ENCODE measurements at places on chromosomes 6 and 20. TPM values are rescaled to one million over a fixed set of nuclear protein-coding genes. Genes with fewer than 3 reads are reported as not detected.

Gene FUT9
- 0.54 TPM for polyA plus RNA-seq

Gene TAP1
- 9.0 TPM for polyA plus RNA-seq

Gene HLA-DOA
- polyA plus RNA-seq: 8.0 TPM

Gene CRISP2
- not detected for polyA plus RNA-seq

Gene COL11A2
- 41.5 TPM for polyA plus RNA-seq

Gene GSTA2
- not detected for polyA plus RNA-seq

Gene EEF1A1
- 21,797 TPM for polyA plus RNA-seq

Gene RAB23
- 15.0 TPM for polyA plus RNA-seq

Gene SUMO4
- 0.49 TPM for polyA plus RNA-seq

Gene HRH3
- polyA plus RNA-seq: 0.21 TPM

Gene COL21A1
- 205 TPM for polyA plus RNA-seq

DNA sequence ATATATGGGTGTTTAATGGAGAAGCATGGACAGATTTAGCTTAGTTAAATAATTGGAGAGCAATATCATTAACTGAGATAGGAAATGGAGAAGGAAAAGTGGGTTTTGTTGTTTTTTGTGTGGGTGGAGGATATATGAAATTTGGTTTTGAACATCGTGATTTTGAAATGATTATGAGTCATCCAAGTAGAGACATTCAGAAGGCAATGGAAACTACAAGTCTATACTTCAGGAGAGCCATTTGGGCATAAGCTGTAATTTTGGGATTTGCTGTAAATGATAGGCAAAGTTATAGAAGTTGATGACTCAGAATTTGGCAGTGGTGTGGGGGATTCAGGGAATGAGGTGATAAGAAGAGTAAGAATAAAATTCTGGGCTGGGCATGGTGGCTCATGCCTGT is 27.4 kb upstream of the FAM135A start:
- no peak for DNase-seq

DNA sequence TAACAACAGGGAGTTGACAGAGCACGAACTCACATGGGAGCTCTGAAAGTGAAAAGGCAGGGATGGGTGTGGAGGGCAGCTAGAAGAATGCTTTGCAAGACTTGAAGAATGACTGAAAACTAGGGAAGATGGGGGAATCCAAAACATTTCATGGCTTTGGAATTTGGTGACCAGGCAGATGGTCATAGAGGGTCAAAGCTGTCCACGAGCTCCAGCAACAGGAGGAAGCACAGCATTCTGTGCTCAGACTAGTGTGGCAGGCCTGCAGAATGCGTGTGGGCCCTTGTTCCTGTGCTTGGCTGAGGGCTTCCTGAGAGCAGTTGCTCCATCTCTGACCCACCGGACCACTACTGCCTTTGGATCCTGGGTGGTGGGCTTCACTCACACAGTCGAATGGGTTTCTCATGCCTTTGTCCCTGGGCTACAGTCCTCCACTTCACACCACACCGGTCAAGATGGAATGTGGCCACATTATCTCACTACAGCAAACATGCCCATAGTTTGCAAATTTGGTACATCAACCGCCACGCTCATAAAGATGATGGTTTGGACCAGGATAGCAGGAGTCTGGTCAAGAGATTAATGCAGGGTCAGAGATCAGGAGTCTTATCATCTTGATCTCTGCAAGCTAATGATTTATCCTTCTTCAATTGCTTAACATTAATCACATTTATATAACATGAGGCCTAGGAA is 100.7 kb downstream of the SGK1 start:
- no peak for DNase-seq

GRCh38 chr20:595330-596308 is 14.5 kb downstream of the TCF15 start:
- peak; percentile 85 for DNase-seq

GRCh38 chr6:29011276-29011734 is 6.2 kb upstream of the ZNF311 start:
- peak; percentile 79 for DNase-seq

DNA sequence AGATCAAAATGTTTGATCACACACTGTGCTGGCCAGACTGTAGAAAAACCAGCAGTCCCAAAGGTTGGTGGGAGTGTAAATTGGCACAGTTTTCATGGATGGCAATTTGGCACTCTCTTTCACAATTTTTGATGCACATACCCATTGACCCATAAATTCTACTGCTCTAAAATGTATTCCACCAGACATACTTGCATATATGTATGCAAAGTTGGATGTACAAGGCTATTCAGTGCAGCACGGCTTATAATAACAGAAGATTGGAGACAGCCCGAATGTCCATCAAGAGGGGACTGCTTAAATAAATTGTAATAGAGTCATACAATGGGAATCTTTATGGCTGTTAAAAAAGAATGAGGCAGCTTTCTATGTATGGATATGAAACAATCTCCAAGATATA is 101.7 kb upstream of the TOP1 start:
- DNase-seq: no peak

DNA sequence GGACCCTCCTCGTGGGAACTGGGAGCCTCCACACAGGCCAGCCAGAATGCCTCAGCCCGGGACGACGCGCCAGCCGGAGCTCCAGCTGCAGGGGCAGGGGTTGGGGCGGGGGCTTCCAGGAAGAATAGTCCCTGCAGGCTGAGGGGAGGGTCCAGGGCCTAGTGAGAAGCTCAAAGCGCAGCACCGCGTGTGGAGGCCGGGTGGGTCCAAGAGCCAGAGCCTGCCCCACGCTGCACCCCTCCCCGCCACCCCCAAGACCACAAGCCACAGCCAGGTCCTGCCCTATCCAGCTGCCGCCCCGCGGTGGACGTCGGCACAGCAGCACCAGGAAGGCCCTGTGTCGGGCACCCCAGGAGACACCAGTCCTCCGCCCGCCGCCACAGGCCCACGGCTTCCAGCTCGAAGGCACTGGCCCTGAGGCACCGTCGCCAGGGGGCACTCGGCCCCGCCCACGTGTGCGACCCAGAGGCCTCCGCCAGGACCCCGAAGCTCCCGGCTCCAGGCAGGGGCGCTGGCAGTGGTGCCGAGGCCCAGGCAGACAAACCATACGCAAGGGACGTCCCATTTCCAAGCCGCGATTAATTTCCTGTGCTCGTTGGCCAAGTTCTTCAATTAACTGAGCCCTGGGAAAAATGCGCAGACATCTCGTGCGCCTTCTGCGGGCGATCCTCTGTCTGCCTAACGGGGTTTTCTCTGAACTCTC is 19.5 kb downstream of the KCNQ2 start:
- no peak for DNase-seq

- no peak for DNase-seq
Measured at GRCh38 chr6:71349976-71350615, 61.5 kb downstream of the OGFRL1 start.

GRCh38 chr6:39211183-39211582 is 18.1 kb downstream of the KCNK5 start:
- no peak for DNase-seq

- peak; percentile 59 for DNase-seq
Measured at GRCh38 chr20:8790442-8791074, 278.3 kb upstream of the PLCB4 start.

DNA sequence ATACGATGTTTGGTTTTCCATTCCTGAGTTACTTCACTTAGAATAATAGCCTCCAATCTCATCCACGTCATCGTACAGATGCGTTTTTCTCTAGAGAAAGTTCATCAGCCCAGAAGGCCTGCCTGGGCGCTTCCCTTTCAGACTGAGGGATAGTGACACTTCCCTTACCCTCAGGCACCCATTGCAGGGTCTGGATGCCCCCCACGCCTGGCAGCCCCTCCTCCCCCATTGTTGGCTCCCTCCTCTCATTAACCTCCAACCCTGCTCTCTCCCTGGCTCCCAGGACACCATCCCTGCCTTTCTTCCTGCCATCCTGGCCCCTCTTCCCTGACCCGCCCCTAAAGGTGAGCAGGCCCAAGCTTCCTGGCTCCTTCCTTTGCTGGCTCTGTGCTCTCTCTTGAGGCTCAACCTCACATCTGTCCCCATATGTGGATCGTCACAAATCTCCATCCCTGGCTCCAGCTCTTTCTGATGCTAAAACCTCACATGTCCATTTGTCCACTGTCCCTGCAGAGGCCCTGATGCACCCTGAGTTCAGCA is 145.2 kb downstream of the SYCP2 start:
- no peak for DNase-seq

DNA sequence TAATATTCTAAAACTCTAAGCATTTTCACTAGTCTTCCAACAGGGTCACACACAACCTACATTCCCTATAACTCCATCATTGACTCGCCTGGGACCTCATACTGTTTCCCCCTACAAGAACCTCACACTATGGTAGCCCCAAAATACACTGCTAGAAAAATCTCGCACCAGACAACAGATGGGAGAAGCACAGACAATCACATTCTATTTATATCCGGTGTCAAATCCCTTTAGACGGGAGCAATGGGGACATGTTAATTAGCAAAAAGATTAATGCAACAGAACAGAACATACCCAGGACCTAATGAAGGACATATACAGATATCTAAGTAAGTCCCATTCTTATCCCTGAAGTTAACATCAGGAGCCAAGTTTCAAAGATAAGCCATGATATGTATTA is 33.6 kb downstream of the TMX4 start:
- no peak for DNase-seq

- no peak for DNase-seq
Measured at GRCh38 chr6:19210849-19211590, 626.1 kb upstream of the ID4 start.

- DNase-seq: no peak
Measured at GRCh38 chr6:111445861-111446267, 37.2 kb downstream of the REV3L start.

DNA sequence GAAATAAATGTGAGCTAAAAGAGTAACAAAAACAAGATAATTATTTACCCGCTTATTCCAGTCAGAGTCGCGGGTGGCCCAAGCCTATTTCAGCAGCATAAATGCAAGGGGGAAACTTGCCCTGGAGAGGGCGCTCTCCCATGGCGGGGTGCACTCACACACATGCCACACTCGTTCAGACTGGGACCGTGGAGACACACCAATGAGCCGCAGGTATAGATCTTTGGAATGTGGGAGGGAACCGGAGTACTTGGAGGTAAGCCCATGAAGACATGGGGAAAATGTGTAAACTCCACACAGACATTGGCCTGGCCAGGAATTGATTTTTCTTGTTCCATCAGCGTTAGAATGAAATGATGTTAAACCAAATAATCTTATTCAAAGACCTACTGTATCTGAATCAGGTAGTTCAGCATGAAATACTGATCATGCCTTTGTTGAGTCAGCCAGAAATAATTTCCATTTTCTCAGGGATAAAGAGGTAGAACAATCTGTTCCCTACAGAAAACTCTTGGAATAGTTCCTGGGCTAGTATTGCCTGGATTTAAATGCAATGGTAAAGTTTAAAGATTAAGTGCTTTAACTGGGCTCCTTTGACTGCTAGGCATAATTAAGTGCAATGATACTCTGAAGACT is 191.5 kb downstream of the MCHR2 start:
- no peak for DNase-seq

DNA sequence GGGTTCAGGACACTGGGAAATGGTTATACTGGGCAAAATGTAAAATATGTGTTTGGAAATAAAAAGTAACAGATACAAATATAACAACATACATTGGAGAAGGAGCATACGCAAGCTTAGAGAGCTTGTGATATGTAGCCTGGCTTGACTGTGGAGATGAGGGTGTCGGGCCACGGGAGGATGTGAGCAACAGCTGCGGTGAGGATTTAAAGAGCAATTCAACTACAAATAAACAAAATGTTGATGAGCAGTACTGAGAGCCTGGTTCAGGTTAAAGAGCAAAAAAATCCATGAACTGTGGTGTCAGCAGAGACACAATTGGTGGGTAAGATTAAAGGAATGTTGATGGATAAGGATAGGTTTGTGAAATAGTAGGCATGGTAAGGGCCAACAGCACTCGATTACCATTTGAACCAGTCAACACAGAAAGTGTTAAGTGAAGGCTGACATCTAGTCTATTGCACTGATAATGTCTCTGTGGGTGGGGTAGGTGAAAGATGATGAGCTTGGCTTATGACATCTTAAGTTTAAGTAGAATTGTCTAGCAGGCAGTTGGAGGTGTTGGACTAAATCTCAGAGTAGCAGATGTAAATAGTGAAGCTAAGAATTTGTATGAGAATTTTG is 723.2 kb downstream of the EPM2A start:
- DNase-seq: no peak

DNA sequence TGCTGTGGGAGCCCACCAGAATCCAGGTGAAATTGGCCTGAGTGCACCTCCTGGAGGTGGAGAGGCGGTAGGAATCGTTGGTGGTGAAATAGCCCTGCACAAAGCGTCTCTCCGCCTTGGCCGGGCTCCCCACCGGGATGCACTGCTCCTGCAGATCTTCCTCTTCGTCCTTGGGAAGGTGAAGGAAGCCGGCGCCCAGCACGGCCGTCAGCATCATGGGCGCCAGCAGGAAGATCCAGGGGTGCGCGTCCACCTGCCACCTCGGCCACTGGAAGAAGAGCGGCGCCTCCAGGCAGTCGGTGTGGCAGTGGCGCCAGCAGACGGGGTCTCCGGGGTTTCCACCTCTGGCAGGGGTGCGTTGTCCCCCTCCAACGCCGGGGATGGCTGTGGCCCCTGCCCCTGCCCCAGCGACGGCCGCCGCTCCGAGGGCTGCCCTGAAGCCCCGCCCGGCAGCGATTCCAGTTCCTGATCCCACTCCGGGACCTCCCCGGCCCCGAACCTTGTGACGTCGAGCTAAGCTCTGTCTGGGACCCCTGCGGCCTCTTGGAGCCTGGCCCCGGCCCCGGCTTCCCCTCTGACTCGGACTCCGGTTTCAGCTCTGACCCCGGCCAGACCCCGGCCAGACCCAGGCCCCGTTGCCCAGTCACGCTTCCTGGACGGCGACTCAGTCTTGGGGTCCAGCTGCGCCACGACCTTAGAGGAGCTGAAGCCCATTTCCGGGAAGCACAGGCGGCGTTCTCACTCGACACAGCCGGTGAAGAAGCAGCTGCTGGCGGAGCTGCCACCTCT is 91.9 kb downstream of the CD164 start:
- DNase-seq: no peak

- DNase-seq: no peak
Measured at GRCh38 chr6:8245726-8246125, 143.4 kb upstream of the EEF1E1 start.

DNA sequence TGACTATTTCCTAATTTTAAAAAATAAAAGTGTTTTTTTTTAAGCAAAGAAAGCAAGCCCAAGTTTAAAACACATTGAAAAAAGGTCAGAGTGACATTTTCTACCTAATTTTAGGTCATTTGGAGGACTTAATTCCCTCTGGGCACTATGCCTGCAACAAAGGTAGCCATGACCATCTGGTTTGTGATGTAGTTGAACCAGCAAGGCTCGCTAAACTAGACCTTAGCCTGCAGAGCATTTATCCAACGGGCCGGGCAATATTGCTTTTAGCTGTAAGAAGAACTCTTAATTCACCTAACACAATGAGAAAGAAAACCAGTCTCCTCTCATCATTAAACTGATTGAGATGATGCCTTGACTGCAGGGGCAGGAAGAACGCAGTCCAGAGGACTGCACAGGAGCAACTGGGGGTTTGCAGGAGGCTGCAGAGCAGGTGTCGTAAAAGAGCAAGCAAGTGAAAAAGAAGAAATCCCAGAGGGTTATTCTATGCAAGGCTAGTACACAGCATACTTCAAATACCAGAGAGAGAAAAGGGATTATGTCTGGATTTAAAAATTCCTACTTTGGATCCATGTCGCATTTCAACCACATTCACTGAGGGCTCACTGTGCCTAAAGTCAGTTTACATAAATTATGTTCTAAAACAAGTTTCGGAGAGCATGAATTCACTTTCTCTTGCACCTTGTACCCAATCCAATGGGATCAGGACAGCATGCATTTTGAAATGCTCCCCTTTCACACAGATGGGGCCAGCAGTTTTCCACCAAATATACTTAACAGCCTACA is 12.8 kb downstream of the TRAF3IP2 start:
- DNase-seq: no peak

- DNase-seq: no peak
Measured at GRCh38 chr6:25297039-25297441, 17.9 kb downstream of the CARMIL1 start.

- DNase-seq: no peak
Measured at GRCh38 chr6:62090442-62091229, 195.4 kb downstream of the KHDRBS2 start.
